ENCODE measurements at places on chromosomes 4 and X. TPM values are rescaled to one million over a fixed set of nuclear protein-coding genes. Genes with fewer than 3 reads are reported as not detected.

GRCh38 chr4:41245983-41246382 lies 10.7 kb upstream of the UCHL1 start:
- no peak for DNase-seq

GRCh38 chrX:1393871-1394615 lies 2.1 kb upstream of the SLC25A6 start:
- no peak for DNase-seq

- DNase-seq = no peak
Measured at GRCh38 chr4:160877087-160877790, 1286.6 kb downstream of the FSTL5 start.

TNIP3 gene
- polyA plus RNA-seq = 1.7 TPM

GAB3 gene
- polyA plus RNA-seq = 3.0 TPM

SPANXN4 gene
- not detected for polyA plus RNA-seq

TMEM271 gene
- 16.1 TPM for polyA plus RNA-seq

All from spinal cord (tissue), 10 donors.